ENCODE measurements at places on chromosomes 11 and 22. TPM values are rescaled to one million over a fixed set of nuclear protein-coding genes. Genes with fewer than 3 reads are reported as not detected.

DNA sequence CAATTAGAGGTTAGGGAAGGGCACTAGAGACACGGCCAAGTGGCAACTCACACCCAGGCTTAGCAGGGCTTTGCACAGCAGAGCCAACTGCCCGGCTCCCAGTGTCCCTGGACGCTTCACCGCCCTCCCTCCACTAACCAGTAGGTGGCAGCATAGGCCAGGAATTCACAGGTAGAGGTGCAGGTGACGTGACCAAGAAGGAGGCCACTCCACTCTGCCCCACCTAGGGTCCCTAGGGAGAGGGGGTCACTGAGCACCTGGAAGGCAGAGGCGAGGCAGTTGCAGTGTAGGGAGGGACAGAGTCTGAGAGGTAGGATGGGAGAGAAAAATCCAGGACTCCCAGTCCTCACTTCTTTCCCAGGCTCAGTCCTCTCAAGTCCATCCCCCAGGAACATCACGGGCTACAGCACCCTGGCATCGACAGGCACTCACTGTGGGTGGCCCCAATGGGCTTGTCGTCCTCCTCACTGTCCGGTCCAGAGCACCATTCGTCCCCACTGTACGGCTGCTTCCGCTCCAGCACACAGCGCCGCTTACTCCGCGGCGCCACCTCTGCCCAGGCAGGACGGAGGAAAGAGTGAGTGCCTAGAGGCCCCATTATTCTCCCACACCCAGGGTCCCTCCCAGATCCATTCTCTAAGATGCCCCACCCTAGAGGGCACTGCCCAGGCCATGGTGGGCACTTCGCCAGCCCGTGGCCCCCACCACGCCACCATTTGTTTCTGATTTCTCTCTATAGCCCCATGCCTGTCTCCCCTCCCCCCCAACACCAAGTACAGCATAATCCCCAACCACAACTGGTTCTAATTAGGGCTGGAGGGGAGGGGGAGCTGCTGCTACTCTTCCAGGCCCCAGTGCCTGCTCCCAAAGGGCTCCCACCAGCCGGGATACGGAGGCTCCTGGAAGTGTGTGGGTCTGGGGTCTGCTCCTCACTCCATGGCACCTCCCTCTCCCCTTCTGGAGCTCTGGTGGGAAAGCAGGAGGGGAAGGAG, 18.4 kb downstream of the BCL9L start:
- DNase-seq = no peak

Gene OR51E2
- total RNA-seq = not detected

Gene FXYD2
- 3.2 TPM for total RNA-seq

DNA sequence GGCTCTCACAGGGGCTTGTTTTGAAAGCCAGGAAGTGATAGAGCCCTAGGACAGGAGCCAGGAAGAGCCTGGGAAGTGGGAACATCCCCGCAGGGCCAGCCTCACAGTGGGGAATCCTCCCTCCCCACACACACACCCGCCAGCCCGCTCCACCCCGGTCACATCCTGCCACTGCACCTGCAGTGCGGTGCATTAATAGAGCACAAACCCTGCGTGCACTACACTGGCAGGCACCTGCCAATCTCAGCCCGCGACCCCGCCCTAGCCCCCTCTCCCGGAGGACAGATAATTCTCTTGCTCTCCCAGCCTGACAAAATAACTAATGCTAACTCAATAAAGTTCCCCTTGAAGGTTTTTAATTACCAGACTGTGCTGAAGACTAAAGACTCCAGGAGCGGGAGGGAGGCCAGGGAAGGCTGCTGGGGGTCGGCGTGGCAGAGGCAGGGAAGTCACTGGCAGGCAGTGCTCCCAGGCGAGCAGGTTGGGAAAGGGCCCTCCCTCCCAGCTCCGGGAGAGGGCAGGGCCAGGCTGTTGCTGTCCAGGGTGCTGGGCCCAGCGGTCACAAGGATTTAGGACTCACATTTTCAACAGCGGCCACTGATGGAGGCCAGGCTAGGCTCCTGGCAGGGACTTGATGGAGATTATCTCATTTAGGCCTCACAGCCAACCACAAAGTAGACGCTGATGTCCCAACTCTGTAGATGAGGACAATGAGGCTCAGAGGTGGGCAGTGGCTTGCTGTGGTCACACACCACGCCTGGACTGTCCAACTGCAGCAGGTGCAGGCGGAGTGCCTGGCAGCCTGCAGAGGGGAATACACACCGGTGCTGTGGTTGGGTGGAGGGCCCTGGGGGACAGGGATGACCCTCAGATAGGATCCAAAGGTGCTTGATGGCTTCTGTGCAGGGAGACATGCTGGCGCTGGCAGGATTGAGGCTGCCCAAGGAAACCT, 23.9 kb upstream of the TCF20 start:
- DNase-seq = no peak

GRCh38 chr22:46515208-46516111, 22.0 kb downstream of the CELSR1 start:
- no peak for DNase-seq

Gene ELFN2
- total RNA-seq = not detected

Gene C11orf16
- not detected for total RNA-seq

DNA sequence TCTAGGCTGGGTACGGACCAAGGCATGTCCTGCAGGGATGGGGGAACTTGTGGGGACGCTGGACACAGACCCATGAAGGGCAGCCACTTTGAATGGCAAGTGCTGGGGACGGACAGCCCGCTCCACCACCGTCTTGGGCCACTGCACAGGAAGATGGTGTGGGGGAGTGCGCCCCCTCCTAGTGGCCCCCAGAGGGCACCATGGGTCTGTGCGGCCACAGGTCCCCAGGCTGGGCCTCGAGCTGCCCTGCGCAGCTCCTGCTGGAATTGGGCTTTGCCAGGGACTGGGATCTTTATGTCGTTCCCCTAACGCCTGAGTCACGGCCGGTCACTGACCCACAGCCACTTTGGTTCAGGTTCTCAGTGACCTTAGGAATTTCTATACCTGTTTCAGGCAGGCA, 44.4 kb downstream of the NAT10 start:
- no peak for DNase-seq
